ENCODE measurements at places on chromosomes 12 and 14. TPM values are rescaled to one million over a fixed set of nuclear protein-coding genes. Genes with fewer than 3 reads are reported as not detected.

The TSPAN11 gene
- not detected for total RNA-seq

The PRB2 gene
- total RNA-seq = not detected

The IFNG gene
- 52.6 TPM for total RNA-seq

The TRAF3 gene
- 30.4 TPM for total RNA-seq

The CABP1 gene
- not detected for total RNA-seq

The DHH gene
- 0.76 TPM for total RNA-seq

The POTEM gene
- total RNA-seq = not detected

The FOXN4 gene
- not detected for total RNA-seq

The IGF1 gene
- 0.37 TPM for total RNA-seq

The CLEC4E gene
- not detected for total RNA-seq

The SIVA1 gene
- total RNA-seq = 91.6 TPM

The AICDA gene
- total RNA-seq = not detected

The FGF23 gene
- not detected for total RNA-seq

The SDR9C7 gene
- total RNA-seq = not detected

The ANKRD13A gene
- 67.0 TPM for total RNA-seq

The APOF gene
- total RNA-seq = not detected

The SOX5 gene
- total RNA-seq = 0.05 TPM

Data from naive thymus-derived CD4-positive, alpha-beta T cell (primary cell).